ENCODE measurements at places on chromosomes 12 and 14.
A peak's percentile ranks its signal among the peaks of the same experiment; 100 is the strongest.

DNA sequence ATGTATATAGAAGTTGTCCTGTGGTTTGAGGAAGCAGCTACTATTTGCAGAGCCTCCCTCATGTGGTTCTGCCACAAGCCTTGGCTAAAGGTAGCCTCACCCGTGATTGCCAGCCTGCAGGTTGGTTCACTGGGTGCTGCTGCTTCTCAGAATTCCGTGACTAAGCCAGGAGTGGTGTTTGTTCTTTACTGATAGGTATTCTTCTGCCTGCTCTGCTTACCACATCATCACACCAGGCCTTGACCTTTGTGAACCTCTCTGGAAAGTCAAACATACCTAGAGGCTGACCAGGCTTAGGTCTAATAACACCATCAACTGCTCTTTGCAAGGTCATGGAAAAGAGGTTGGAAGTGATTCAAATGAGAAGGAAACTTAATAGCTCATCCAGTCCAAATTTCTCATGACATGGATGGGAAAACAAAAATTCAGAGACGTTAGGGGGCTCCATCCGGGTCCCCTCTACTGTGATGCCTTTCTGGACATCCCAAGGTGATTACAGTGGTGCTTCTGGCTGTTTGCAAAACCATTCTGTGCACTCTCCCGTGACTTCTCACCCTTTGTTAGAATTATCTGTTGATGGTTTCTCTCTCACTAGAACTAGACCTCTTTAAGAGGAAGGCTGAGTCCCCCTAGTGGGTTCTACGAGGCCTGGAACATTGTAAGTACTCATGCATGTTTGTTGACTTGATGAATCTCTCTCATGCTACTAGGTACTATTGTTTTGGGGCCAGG is 8.5 kb upstream of the SOCS2 start:
- DNase-seq, result no peak

- DNase-seq, result no peak
Observed at GRCh38 chr12:50101663-50102062, 2.1 kb upstream of the GPD1 start.

- DNase-seq, result no peak
Observed at GRCh38 chr14:75432411-75432810, 4.6 kb downstream of the JDP2 start.

DNA sequence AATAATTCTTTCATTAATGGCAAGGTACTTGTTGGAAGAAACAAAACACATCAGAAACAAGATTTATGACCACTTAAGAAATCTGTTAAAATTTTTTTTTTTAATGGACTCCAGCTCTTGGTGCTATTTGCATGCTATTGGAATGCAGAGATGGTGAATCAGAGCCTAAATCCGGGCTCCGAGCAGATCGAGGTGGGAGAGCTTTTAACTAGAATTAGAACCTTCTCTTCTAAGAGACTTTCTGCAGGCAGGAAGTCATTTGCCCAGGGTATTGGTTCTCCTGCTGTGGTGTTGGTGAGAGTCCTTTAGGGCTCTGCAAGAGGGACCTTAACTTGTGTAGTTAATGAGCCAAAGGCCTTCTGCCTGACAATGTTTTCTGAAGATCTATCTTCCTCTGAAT is 419.4 kb downstream of the SNAPC1 start:
- no peak for DNase-seq

GRCh38 chr12:86290615-86291014 is 34.4 kb upstream of the MGAT4C start:
- DNase-seq, result no peak

GRCh38 chr12:48422060-48422459 is 50.3 kb upstream of the ANP32D start:
- DNase-seq, result no peak

GRCh38 chr12:131917711-131918306 is 11.3 kb upstream of the PUS1 start:
- no peak for DNase-seq

GRCh38 chr12:91379051-91379775 is 196.6 kb upstream of the DCN start:
- no peak for DNase-seq

GRCh38 chr12:111440152-111440551 is 34.4 kb downstream of the SH2B3 start:
- no peak for DNase-seq

DNA sequence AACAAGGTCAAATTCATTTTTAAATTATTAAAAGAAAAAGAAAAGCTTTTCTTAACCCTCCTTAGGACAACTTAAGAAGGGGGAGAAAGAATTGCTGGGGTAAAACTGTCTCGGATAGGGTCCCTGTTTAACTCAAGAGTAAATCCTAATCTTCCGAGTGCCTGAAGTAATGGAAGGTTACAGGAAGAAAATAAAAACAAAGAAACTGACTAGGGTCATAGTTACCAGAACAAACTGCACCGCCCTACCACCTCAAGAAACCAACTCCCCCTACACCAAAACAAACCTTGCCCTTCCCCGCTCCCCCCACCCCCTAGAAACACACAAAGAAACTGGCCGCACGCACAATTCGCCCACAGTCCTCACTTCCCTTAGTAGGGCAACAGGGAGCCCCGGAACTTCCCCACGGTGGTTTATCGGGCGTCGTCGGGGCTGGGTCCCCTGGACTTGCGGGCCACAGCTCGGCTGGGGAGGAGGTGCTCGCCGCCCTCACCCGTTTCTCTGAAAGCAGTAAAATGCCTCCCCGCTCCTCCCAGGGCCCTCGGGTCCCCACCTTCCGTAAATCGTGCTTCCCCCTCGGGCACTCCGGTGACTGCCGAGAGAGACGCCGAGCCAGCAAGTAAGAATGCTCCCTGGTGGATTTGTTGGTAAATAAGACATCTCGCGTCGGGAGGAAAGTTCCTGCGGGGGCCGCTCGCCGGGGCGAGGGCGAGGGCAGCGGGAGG is 2.4 kb downstream of the SINHCAF start:
- peak; percentile 72 for DNase-seq

DNA sequence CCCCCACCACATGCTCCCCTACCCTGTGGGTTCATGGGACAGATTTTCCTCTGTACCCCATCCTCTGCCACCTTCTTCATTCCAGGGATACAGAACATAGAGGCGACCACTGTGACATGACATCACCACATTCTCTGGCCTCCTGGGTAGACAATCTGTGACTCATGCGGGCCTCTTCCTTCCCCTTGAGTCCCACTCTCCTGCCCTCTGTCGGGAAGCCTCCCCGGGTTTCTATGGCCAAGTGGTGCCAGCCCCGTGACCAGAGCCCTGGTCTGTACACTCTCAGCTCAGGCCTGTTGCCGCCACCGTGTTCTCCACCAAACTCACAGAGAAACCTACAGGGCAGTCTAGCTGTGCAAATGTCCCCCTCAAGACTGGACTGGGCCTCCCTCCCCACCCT is 8.0 kb downstream of the CLMN start:
- no peak for DNase-seq

DNA sequence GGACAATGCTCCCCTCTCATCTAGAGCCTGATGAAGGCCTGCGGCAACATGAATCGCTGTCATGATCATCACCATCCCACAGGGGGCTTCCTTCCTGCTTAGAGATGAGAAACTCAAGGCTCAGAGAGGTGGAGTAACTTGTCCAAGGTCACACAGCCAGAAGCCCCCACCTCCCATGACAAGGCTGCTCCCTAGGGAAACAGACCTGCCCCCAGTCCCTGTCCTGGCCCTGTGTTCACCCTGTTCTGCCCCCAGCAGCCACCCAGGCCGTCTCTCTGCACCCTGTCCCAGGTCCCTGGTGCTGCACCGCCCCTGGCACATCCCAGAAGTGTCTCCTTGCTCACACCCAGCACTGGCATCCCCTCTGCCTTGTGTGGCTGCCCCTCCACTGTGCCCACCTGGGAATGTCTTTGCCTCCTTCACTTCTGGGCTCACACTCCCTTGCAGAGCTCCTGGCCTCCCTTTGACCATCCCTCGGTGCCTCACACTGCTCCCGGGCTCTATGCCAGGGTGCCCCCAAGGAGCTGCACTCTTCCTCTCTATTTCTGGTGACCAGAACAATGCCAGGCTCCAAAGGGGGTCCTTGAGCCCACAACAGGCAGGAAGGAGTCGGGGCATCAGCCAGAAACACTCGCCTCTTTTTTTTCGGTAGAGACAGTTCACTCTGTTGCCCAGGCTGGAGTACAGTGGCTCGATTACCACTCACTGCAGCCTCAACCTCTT is 70.5 kb downstream of the BCL11B start:
- DNase-seq, result no peak

DNA sequence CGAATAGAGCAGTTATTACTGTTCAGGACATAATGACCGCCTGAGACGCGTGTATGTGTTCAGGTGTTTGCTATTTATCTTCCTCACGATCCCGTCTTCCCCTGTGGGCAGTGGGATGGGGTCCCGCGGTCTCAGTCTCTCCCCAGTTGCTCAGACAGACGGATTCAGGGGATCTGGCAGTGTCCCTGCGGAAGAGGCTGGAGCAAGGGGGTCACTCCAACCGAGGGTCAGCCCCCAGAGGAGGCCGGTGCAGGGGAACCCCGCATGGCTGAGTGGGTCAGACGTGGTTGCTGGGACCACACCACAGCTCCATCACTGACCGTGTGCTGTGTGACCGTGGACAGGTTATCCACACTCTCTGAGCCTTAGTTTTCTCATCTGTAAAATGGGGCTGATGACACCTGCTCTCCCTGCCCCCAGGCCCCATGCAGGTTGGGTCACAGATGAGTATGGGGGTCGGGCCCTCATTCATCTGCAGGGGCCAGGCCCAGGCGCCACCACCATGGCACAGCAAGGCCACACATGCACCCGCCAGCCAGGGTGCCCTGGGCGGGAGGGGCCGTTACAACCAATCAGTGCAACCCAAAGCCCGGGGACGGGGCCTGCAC is 5.2 kb downstream of the MMP17 start:
- DNase-seq, result no peak

DNA sequence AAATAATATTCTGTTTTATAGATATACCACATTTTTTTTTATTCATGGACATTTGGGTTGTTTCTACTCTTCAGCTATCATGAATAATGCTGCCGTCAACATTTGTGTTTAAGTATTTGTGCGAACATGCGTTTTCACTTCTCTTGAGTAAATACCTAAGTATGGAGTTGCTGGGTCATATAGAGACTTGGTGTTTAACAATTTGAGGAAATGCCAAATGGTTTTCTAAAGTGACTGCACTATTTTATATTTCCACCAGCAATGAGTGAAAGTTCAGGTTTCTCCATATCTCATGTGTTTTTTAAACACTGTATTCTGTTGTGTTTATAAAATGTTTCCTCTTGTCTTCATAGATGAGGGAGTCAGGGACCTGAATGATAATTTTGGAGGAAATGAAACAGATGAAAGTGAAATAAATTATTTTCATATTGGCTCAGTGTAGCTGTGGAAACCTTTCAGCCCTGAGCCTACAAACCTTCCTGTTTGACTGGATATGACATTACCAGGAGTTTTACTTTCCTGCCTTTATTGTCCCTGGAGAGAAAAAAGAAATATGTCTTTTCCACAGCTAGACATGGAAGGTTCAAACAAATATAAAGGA is 26.3 kb downstream of the DAAM1 start:
- no peak for DNase-seq

- no peak for DNase-seq
Observed at GRCh38 chr12:105667973-105668743, 337.7 kb downstream of the C12orf75 start.

DNA sequence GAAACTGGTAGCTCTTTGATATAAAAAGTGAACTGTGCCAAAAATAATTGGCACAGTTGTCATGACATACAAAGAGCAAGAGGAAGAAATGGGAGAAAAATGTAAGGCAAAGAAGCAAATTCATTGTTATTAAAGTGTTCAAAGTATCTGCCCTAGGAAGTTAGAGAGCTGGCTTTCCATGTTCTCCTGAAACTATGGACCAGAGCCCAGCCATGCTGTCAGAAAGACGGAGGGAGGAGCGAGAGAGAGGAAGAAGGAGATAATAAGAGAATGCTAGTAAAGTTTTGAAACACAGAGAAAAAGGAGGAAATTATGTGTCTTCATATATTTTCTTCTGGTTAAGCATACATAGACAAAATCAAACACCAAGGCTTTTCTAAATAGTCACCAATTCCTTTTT is 78.1 kb upstream of the PELI2 start:
- DNase-seq, result no peak

DNA sequence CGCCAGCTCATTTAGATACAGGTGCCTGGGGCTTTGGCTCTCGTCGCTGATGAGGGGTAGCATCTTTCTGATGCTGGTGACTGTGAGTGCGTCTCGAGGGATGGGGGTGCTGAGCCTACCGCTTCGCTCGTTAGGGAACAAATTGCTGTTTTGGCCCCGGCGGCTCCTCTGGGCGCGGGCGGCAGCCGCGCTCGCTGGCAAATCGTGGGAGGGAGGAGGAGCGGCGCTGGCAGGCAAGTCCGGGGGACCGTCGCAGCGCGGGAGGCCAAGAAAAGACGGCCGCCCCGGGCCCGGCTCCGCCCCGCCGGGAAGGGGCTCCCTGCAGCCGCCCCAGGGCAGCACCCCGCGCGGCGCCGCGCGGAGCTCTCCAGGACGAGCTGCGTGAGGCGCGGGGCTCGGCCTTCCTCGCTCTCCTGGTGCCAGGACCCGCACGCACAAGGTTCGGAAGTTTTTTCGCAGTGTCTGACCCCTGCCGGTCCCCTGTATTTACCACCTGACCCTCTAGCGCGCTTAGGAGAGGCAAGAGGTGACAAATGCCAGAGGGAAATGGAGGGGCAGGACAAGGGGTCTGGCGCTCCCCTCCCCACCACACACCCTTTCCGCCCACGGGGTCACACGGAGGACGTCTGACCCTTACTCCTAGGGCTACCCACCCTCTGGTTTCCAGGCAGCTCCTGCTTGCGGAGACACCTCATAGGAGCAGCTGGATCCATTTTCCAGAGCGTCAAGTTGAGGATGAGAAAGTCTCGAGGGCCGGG is 899 bp upstream of the KCNH3 start:
- peak; percentile 48 for DNase-seq

GRCh38 chr12:133231001-133231400 is 4.7 kb downstream of the ANHX start:
- no peak for DNase-seq

DNA sequence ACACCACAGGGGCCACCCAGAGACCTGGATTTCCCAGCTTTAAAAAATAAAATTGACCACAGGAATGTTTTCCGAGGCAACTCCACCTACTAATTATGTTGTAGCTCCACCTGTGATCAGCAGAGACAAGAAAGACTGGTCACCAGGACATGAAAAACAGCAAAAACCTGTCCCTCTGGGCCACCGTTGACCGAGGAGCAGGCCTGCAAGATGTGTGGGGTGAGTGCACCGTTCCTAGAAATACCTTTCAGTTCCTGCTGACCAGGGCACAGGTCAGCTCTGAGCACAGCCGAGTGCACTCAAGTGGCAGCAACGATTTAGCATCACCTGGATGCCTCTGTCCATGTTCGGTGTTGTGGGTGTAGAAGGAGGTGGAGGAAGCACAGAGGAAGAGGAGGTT is 16.9 kb downstream of the FZD10 start:
- no peak for DNase-seq

- no peak for DNase-seq
Observed at GRCh38 chr12:116317986-116318575, 40.6 kb upstream of the MED13L start.

Measured in KBM-7 (cell line).